ENCODE measurements at places on chromosomes 6 and 20.

GRCh38 chr6:149140137-149140909 is 177.2 kb upstream of the TAB2 start:
- no peak for DNase-seq

DNA sequence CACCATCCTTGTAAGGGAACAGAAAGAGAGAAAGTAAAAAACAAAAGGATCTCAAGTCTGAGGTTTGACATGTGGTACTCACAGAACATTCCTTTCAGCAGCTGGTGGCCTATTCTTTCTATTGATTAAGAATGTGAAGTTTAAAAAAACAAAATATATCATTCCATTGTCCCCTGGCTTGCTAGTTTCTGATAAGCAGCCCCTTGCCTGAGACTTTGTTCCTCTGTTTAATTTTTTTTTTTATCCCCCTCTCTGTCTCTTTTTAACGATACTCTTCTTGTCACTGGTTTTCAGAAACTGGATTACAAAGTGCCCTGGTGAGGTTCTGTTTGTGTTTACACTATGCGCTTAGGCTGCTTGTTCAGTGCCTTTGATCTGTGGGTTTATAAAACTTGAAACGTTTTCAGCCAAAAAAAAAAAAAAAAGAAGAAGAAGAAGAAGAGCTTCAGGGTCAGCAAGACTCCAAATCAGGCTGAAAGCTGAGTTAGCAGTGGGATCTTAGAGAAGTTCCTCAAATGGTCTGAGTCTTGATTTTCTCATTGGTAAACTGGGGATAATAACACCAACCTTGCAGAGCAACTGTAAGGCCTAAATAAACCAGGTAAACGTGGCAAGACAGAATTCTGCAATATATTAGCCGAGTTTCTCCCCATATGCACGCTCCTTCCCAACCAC is 45.1 kb upstream of the SLC22A23 start:
- no peak for DNase-seq

- DNase-seq: no peak
Observed at GRCh38 chr20:4242376-4242775, 227.0 kb upstream of the RNF24 start.

- no peak for DNase-seq
Observed at GRCh38 chr6:150266963-150267685, 101.7 kb upstream of the IYD start.

GRCh38 chr6:122405417-122405816 is 6.0 kb downstream of the HSF2 start:
- DNase-seq: no peak

DNA sequence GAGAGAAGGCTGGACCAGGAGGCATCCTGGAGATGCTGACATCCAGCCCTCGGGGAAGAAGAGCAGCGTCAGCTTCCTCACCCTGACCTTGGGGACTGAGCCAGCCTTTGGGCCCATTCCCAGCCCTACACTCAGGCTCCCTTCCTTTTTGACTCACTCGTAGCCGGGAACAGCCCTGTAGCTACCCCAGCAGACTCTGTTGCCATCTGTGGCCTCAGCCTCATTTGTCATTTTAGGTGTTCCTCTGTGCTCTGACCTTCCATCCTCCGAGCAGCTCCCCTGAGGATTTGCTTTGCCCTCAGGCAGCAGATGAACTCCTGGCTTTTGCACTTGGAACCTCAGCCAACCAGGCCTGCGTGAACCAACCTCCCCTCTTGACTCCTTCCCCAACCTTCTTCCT is 67.5 kb downstream of the ELOVL2 start:
- DNase-seq: no peak

- DNase-seq: peak; percentile 23
Observed at GRCh38 chr6:11324453-11325015, 92.1 kb upstream of the NEDD9 start.

DNA sequence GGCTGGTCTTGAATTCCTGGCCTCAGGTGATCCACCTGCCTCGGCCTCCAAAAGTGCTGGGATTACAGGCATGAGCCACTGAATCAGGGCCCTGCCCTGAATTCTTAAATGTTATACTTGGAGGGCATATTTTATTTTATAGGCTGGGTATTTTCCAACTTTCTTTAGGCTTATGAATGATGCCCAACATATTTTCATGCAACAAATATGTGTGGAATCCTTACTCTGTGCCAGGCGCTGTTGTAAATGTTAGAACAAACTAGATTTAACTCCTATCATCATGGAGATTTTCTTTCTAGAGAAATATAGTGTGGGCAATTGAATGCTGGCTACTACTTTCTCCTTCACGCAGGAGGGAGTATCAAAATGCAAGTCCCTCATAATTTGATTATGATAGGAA is 71.2 kb downstream of the SAMD5 start:
- no peak for DNase-seq

DNA sequence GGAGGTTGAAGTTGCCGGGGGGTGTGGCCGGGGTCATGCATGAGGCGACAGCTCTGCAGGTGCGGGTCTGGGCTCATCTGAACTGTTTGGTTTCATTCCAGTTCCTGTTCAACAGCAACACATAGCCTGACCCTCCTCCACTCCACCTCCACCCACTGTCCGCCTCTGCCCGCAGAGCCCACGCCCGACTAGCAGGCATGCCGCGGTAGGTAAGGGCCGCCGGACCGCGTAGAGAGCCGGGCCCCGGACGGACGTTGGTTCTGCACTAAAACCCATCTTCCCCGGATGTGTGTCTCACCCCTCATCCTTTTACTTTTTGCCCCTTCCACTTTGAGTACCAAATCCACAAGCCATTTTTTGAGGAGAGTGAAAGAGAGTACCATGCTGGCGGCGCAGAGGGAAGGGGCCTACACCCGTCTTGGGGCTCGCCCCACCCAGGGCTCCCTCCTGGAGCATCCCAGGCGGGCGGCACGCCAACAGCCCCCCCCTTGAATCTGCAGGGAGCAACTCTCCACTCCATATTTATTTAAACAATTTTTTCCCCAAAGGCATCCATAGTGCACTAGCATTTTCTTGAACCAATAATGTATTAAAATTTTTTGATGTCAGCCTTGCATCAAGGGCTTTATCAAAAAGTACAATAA is 72.5 kb downstream of the PTPN1 start:
- no peak for DNase-seq

DNA sequence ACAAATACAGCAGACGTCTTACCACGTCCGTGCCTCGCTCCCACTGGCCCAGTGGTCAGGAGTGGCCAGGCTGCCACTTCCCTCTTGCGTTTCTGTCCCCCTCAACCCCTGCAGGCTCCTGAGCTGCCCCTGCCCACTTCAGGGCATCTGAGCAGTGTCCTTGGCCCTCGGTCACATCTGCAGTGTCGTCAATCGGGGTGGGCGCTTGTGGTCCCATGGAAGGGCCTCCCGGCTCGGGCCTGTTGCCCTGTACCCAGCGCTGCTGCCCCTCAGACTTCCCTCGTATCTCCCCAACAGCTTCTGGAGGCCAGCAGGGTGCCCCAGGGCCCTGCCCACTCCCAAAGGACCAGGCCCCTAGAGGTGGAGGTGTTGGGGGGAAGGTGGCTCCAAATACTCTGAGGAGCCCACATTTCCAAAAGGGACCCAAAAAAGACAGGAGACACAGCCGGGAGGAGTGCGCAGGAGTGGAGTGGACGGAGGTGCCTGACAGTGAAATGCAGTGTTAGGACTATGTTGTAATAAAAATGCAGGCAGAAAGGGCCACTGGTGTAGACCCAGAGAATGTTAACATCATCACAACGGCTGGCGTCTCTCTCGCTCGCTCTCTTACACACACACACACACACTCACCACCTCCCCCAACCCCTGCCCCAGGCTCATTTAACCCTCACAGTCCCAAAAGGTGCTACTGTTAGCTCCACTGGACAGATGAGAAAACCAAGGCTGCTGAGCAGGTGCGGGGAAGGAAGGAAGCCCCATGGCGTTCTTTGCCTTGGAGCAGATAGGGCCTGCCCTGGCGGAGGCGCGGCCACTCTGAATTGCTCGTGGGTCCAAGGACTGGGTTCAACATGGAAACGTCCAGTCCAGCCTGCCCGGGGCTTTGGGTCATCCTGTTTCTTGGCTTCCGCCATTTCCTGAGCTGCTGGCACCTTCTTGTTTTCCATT is 343.9 kb downstream of the ZFAND3 start:
- DNase-seq: no peak

DNA sequence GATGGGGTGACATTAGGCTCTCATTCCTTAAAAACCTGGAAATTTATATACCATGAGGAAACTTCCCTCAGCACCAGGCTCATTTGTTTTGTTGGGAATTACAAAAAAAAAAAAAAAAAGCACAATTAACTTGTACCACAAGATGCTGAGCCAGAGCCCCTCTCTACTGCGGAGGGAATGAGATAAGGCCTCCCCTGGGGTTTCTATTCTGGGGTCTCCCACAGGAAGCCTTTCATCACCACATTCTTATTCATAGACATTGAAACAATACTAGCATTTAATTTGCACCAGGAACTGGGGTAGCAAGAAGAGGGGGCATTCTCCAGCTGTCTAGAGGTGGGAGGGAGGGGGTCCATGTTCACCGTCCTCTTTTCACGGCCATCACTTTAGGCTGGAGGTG is 23.0 kb upstream of the RPS6KA2 start:
- no peak for DNase-seq

DNA sequence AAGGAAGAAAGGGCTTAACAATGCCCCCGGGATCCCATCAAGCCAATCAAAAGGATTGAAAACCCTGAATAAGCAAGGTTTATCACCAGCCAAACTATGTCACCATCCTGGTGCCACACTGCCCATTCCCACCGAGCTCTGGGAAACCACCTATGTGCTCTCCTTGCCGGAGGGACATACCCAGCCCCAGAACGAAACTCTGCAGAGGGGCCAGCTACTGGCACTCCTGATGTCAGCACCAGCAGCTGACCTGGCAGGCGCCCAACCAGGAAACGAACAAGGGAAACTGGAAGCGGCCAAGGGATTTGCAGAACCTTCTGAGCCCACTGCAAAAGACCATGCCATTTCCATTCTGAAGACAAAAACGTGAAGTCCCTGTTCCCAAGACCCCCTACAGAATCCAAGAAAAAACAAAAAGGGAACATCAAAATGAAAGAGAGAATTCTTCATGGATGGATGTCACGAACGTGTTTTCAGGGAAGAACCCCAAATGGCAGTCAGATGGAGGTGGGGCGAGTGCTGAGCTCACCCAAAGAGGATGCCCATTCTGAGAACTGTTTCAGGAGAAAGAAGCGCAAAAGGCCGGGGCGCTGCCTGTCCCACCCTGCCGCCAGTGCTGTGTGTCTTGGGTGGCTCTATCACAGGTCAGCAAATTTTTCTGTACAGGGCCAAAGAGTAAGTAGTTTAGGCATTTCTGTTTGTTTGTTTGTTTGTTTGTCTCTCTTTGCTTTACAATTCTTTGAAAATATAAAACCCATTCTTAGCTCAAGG is 305.2 kb downstream of the ESR1 start:
- DNase-seq: no peak

DNA sequence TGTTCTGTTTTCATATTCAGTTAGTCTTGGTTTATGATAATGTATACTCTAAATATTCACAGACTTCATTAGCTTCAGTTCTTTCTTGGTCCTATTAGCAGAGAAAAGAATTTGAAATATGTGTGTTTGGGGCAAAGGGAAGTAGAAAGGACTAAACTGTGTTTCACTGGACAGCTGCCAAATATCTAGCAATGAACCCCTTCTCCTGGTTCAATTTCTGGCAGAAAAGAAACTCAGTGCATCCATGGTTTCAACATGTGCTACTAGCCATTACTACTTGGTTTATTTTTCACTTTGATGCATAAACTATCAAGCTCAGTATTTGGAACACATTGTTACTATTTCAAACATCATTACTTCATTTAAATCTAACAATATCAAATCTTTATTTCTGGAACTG is 43.6 kb downstream of the FBXL4 start:
- no peak for DNase-seq

DNA sequence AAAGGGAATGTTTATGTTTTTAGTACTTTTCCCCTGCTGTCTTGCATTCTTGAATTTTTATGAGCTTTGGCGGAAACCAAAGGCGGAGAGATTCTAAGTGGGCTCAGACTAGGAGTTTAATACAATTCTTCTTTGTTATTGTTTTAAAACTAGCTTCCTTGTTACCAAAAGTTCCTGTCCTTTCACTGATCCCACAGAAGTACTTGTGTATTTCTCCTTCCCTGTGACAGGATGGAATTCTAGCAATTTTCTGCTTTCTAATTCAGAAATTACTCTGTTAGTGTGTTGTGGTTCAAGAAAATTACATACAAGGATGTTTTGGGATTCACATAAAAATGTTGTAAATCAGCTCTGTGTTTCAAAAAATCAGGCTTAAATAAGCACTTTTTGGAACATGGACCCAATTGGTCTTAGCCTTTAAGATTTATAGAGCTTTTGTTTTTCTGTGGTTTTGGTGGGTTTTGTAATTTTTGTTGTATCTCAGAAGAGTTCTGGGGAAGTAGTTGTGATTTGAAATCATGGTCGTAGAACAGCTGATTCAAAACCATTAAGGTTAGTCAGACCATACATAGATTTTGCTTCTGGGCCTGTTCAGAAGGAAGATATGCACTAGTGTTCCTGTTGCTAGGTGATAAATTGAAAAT is 17.6 kb upstream of the CTAGE9 start:
- no peak for DNase-seq

DNA sequence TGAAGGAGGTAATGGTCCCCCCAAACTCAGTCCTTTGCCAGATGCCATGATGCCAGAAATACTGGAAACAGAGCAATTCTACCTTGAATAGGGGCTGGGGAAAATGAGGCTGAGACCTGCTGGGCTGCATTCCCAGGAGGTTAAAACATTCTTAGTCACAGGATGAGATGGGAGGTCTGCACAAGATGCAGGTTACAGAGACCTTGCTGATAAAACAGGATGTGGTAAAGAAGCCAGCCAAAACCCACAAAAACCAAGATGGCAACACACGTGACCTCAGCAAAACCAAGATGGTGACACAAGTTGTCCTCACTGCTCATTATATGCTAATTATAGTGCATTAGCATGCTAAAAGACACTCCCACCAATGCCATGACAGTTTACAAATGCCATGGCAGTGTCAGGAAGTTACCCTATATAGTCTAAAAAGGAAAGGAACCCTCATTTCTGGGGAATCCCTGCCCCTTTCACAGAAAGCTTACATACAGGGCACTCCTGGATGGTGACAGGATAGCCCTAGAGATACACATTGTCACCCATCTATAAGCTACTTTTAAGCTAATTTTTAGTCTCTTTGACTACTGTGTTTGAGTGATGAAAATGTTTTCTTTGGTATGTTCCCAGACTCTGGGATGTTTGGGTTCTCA is 979.7 kb downstream of the TBC1D32 start:
- no peak for DNase-seq

GRCh38 chr20:9332791-9333479 is 181.5 kb upstream of the LAMP5 start:
- DNase-seq: no peak

DNA sequence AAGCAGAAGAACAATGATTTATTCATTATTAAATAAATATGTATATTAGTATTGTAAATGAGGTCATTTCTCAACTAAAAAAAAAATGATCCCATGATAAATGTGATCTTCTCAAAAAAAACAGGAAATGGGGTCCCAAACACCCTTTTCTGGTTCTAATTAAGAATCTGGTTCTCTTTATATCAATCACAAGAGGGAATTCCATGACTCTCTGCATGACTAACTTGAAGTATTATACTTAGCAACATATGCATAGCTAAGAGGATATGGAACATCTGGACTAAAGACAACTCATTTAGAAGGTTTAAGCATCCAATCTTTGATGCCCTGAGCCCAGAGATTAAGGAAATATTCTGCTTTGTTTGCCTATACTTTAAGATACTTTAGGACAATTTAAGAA is 89.7 kb upstream of the EMILIN3 start:
- no peak for DNase-seq
